ENCODE measurements at places on chromosomes 13 and 19.

GRCh38 chr19:41532526-41532925, 43.4 kb upstream of the CEACAM21 start:
- DNase-seq, result no peak

DNA sequence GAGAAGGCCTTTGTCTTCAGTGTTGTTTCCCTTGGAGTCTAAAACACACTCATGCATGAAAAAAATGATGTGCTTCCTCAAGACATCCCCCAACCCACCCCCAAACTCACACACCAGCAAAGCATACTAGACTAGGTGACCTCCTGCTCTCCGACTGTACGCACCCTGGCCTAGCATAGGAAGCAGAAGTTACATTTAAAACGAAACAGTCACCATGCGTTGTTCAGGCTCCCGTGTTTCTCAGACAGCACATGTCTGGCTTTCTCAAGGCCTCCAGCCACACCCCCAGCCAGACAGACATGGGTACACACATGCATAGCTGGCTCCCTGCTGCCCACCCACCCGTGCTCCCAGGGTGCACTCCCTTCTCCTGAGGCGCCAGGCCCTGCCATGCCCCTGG, 28.7 kb upstream of the C1QTNF9 start:
- DNase-seq, result no peak

DNA sequence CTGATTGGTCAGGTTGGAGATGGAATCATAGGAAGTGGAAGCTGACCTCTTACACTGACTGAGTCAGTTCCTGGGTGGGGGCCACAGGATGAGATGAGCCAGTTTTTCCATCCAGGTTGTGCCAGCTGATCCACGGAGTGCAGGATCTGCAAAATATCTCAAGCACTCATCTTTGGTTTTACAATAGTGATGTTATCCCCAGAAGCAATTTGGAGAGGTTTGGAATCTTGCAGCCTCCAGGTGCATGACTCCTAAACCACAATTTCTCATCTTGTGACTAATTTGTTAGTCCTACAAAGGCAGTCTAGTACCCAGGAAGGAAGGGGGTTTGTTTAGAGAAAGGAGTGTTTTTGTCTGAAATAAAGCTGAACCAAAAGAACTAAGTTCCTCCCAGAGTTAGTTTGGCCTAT, 212.8 kb downstream of the SLITRK6 start:
- no peak for DNase-seq

GRCh38 chr13:53848366-53848961, 819.9 kb downstream of the OLFM4 start:
- peak; percentile 92 for DNase-seq

Measured in NCI-H748 treated with DMSO at 0.1 percent for 48 hours (cell line).